ENCODE measurements at places on chromosomes 4 and X. TPM values are rescaled to one million over a fixed set of nuclear protein-coding genes. Genes with fewer than 3 reads are reported as not detected.

DNA sequence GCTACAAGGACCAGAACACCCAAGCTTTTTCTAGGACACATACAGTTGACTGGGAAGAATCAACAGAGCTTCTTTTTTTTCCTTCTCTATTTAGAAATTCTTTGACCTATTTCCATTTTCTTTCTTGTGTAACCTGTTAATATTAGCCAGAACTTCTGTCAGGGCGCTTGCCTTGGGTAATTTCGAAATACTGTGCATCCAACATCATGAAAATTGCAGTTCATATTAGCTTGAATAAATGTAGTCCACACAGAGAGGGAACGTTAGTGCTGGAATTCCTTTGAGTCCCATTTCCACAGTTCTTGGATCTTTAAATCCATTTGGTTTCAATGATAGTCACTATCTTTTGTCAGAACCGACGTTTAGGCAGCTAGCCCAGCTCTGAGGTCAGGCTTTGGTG lies 141.8 kb downstream of the MXRA5 start:
- no peak for DNase-seq

ERVMER34-1 gene
- total RNA-seq, result not detected

DNA sequence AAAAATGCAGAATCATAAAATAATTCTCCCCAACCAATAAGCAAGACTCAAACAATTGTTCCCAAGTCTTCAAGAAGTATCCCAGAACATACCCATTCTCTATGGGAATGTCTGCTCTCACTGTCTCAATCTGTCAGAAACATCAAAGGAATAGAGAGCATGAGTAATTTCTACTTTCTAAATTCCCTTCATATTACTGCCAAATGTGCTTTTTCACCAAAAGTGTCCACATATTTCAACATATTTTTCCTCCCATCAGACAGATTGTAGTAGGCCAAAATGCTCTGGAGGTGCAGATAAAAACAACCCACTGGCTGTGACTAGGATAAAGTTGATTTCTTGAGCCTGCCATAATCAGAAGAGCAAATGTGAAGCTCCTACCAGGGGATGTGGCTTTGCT lies 692.0 kb upstream of the FAM241A start:
- no peak for DNase-seq

- DNase-seq, result no peak
Measured at GRCh38 chr4:83858131-83858530, 322.2 kb downstream of the GPAT3 start.

DNA sequence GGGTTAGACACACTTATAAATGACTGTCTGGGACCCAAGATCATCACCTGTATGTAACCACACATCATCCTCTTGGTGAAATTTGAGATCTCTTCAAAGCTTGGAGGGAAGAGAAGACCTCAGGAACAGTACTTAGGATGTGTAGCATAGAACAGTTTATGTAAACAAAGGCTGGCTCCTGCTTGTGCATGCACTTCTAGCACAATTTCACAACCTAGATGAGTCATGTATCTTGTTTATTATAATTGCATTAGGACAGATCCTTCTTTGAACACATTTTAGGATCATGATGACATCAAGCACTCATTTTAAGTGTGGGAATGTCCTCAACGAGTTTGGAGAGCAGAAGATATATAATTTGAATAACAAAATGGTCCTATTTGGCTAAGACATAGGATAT lies 26.3 kb upstream of the ZMAT1 start:
- DNase-seq, result no peak

CXCL5 gene
- total RNA-seq, result not detected

DNA sequence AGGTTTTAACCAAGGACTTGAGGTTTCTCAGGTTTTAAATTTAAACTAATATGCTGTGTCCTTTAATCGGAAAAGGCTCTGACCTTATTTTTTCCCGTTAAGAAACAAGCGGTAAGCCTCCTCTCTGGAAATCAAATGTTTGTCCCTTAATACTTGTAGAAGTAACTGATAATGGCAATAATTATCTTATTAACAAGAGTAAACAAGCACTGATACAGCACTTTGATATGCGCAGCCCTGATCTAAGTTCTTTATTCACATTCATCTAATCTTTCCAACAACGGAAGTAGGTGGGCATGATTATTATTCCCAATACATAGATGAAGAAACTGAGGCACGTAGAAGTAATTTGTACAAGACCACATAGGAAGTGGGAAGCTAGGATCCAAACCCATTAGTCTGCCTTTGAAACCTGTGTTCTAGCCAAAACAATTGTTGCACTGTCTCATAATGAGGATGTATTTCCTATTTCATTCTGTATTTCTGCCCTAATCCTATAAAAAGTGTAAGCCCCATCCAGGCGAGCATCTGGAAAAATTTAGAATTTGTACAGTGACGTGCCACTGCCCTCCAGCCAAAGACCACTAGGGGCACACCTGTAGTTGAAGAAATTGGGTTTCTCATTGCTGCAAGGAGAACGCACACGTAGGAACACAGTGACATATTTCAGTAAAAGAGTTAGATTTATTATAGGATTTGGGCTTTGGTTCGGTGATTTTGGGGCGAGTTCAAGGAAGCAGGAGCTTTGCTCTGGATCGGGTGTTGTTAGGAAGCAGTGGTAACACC lies 606 bp downstream of the CXorf58 start:
- no peak for DNase-seq

CSN1S1 gene
- not detected for total RNA-seq

- no peak for DNase-seq
Measured at GRCh38 chrX:32851556-32851955, 359.8 kb downstream of the DMD start.

ZNF630 gene
- 4.8 TPM for total RNA-seq

GRCh38 chr4:105923497-105924238 lies 28.4 kb downstream of the NPNT start:
- DNase-seq, result no peak

DNA sequence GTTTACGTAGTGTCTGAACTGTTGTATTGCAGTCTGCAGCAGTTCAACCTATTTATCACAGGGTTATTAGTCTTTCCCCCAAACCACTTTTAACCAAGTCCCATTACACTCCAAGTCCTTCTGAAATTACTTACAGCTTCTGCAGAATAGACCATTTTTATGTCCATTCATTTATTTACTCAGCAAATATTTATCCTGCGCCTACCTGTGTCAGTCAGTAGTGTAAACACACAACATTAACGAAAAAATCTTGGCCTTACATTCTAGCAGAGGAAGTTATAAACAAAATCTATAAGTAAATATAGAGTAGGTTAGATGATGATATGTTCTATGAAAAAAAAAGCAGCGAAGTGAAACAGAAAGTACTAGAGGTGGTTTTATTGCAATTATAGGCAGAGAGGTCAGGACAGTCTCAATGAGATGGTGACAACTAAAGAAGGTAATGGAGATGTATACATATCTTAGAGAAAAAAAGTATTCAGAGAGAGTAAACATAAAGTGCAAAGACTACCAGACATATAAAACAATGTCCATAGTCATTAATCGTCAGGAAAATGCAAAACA lies 534.7 kb downstream of the KCNIP4 start:
- DNase-seq, result no peak

MSX1 gene
- 7.2 TPM for total RNA-seq

CDS1 gene
- total RNA-seq, result 0.49 TPM

ADRA2C gene
- 0.71 TPM for total RNA-seq

DNA sequence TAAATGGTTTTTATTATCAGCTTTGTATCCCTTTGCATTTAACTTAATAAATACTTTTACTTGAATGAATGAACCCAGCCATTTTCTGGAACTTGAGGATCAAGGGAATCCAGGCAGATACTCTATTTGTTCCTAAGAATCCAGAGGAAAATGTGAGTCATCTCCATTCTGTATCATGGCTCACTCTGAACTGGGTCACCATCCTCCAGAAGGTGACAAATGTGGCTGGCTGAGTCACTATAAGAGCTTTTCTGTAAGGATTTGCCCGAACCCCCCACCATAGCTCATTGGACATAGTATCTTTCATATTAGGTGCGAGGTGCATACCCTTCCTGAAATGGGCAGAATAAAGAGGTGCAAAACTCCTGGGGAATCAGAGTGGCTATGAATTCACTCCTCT lies 25.8 kb downstream of the RTL9 start:
- no peak for DNase-seq

GRCh38 chr4:47451657-47452056 lies 11.8 kb downstream of the COMMD8 start:
- no peak for DNase-seq

DNA sequence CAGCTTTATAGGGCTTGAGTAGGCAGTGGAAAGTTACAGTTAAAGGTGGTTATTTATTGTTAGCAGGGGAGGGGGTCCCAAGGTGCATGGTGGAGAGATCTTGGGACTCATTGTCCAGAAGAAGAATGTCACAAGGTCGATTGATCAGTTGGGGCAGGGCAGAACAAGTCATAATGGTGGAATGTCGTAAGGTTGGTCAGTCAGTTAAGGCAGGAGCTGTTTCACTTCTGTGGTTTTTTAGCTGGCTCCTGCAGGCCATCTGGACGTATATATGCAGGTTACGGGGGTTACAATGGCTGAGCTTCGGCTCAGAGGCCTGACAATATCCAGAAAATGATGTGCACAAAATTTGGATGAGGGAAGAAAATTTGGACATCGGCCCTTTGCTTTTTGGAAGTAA lies 7.1 kb downstream of the OFD1 start:
- DNase-seq, result no peak

- DNase-seq, result no peak
Measured at GRCh38 chr4:40350627-40351227, 15.6 kb downstream of the CHRNA9 start.

DNA sequence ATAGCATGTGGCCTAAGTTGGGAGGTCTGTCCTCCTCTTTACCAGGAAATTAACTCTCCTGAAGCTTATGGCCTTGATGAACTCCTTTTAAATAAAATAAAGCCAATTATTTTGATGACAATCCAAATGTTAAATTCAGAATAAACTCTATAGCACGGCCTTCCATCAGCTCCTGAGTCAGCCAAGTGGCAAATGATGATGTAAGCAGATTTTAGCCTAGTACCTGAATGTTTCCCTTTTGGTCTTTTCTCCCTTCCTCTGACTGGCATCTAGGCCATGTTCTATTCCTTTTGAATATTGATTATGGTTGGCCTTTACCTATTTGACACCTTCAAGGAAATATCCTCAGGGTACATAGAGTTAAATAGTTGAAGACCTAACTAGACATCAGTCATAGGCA lies 76.2 kb downstream of the PARM1 start:
- no peak for DNase-seq

DNA sequence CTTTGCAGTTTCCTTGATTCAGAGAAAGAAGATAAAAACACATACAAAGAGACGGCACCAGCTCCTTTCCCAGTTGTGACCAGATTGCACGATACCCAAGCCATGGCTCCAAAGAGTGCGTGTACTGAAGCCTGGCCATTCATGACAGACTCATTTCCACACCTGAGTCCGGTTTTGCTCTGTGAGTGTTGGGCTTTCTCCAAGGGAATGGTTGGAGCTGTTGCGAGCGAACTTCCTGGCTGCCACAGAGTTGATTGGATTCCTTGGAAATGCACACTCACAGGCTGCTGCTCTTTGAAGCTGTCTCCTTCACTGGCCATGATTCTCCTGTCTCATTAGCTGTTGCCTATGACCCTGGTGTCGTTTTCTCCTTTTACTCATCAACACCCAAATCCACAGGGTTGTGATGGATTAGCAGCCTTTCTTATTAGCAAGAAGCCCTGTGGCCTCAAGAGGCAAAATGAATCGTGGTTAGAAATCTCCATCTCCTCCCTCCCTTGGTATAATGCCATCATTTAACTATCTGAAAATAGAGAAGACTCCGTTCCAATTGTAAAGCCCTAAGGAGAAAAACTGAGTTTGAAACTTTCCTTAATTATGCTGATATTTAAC lies 43.9 kb upstream of the BBS12 start:
- DNase-seq, result no peak

DNA sequence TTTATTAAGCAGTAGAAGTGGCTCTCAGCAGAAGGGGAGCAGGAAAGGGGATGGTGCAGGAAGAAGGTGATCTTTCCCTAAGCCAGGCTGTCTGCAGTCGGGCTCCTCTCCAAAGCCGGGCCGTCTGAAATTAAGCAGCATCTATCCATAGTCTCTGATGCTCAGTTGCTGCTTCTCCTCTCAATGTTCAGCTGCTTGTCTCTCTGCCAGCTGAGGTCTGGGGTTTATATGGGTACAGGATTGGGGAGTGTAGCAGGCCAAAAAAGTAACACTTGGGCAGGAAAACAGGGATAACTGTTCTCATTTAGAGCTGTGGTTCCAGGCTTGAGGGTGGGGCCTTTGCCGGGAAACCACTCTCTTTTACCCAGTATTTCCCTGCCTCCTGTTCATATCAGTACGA lies 39.2 kb upstream of the CCKAR start:
- DNase-seq, result no peak

DNA sequence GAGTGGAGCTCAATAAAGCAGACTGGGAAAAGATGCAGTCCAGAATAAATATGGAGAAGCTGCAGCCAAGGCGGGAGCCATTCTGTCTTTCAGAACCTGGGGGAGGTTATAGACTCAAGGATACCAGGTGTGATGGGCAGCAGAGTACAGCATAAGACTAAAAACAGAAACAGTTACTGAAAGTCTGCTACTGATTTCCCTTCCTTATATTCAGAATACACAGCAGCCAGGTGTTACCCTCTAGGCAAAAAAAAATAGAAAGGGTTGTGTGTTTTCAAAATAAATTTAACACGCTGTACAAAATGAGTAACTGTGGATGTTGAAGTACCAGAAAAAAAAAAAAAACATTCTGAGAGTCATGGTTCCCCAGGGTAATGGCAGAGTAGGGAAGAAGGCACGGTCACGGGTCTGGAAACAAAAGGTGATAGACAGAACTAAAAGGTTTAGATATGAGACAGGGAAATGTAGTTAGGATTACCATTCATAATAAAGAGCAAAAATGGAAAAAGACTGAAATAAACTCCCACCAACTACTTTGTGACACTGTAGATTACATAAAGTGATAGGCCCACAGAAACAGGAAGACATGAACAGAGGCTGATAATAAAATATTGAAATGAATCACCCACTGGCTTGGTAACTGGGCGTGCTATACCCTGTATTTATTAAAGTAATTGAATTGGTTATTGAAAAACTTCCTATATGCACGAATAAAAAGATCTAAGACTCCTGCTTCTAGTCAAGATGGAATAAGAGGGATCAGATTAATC lies 10.8 kb upstream of the HHIP start:
- DNase-seq, result no peak

DCAF8L2 gene
- not detected for total RNA-seq

DNA sequence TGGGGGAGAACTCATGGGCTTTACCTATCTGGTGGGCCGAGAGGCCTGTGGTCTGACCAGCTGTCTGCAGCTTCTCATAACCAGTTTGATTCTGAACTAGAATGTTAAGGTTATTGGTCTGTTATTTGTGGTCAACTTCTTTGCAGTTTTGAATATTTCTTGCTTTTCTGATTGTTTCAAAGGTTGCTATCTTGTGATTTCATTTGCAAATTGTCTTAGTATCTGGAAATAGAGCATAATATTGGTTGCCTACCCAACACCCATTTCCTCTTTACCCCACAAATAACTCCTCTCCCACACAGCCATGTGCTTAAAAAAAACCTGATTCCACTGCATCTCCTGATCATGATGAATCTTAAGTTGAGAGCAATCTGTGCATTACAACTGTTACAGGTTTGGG lies 39.1 kb upstream of the BMP2K start:
- no peak for DNase-seq

HSFX3 gene
- total RNA-seq, result not detected

SEPTIN11 gene
- 137 TPM for total RNA-seq

CHRDL1 gene
- total RNA-seq, result 192 TPM

CCDC110 gene
- total RNA-seq, result 9.3 TPM
